Lung (tissue), 17 donors: ENCODE measurements at places on chromosomes 5 and 9. TPM values are rescaled to one million over a fixed set of nuclear protein-coding genes. Genes with fewer than 3 reads are reported as not detected.

DNA sequence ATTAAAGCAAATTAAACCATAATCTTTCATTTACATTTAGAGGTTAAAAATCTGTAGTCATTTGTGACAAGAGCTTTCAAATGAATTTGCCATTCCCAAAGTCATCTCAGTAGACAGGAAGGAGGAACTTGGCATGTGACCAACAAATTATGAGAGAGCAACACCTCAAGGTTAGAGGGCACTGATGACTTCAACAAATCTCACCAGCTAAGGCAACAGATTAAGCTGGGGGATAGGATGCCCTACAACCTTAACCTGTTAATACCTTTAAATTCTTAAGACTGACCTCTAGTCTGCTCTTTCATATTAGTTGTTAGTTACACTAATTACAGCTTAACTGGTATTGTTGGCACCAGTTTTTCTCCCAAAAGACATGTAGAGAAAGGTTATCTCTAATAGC is 18.4 kb downstream of the POU5F2 start:
- peak; percentile 84 for DNase-seq
- H3K4me3 ChIP-seq, result no peak overlapping the region
- H3K27me3 ChIP-seq, result no peaks in the 10 kb centered on the region

- no peaks in the 10 kb centered on the region for H3K27me3 ChIP-seq
- H3K36me3 ChIP-seq, result no peaks in the 10 kb centered on the region
- DNase-seq, result no peak
- H3K27ac ChIP-seq, result no peak overlapping the region
- H3K4me1 ChIP-seq, result no peaks in the 10 kb centered on the region
- H3K4me3 ChIP-seq, result no peak overlapping the region
Measured at GRCh38 chr9:138046641-138047301, 169.2 kb downstream of the CACNA1B start.

- H3K27ac ChIP-seq, result peak overlapping the region; percentile 98
- peaks cover 6% of the 10 kb centered on the region for H3K4me1 ChIP-seq
- peaks cover 9% of the 10 kb centered on the region for H3K36me3 ChIP-seq
- peak; percentile 89 for DNase-seq
Measured at GRCh38 chr5:56816546-56817081, 1.3 kb downstream of the MAP3K1 start.

- no peaks in the 10 kb centered on the region for H3K36me3 ChIP-seq
- no peak for DNase-seq
- H3K27me3 ChIP-seq, result no peaks in the 10 kb centered on the region
- no peaks in the 10 kb centered on the region for H3K4me1 ChIP-seq
- no peak overlapping the region for H3K4me3 ChIP-seq
- H3K27ac ChIP-seq, result no peak overlapping the region
Measured at GRCh38 chr5:88707216-88707965, 175.6 kb downstream of the MEF2C start.

- no peaks in the 10 kb centered on the region for H3K36me3 ChIP-seq
- no peaks in the 10 kb centered on the region for H3K4me1 ChIP-seq
- H3K27ac ChIP-seq, result peak overlapping the region; percentile 52
- H3K4me3 ChIP-seq, result no peak overlapping the region
Measured at GRCh38 chr5:401146-402034, 41.6 kb upstream of the EXOC3 start.

DNA sequence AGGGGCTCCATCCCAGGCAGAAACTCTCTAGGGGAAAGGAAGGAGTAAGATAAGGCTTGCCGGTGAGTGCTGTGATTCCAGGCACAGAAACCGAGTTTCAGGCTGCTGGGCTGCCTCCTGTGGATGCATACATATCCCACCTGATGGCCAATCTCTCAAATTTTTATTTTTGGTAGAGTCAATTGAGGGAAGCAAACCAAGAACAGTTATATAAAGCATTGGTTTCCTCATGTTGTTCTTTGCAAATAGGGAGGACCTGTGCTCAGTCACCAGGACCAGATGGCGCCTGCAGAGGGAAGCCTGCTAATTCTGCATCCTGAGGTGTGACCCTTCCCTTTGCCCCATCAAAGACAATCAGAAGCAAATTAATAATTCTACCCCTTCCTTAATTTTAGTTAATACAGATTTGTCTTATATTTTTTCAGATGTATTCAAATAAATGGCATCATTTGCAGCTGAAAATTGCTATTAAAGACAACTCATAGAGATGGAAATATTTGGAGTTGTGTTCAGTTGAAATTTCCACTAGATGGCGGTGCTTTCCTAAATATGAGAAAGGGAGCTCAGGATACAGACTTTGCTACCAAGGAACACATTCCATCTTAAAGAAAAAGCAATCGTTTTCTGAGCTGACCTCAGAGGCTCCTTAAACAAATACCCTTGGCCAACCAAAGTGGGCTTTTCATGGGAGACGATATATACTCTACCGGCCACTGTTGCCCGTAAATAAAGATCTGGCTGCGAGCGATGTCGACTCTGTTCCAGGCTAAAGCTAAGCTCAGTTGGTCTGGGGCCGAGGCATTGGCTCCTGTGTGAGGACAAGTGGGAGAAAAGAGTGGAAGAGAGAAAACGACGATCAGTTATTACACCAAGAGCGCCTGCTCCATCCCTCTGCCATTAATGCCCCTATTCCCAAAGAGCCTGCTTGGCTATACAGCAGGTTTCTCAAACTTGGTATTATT is 225.7 kb upstream of the KLF9 start:
- H3K27ac ChIP-seq, result no peak overlapping the region
- no peak overlapping the region for H3K4me3 ChIP-seq
- no peaks in the 10 kb centered on the region for H3K36me3 ChIP-seq
- DNase-seq, result peak; percentile 78
- H3K4me1 ChIP-seq, result no peaks in the 10 kb centered on the region
- no peaks in the 10 kb centered on the region for H3K27me3 ChIP-seq

DNA sequence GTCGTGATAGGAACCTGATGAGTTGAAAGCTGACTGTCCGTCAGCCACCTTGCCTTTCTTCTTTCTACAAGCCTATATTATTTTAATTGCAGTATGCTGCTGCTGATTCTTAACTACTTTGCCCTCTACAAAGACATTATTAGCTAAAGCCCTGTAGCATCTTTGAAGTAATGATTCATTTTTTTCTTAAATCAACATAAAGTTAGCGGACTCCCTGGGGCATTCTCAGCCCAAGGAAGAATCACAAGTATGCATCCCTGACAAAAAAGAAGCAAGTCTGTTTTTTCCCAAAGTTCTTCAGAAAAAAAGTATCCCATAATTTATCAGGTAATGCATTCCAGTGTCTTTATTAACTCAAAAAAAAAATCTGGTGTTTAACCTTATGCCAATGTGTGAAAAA is 69.5 kb upstream of the TAS2R1 start:
- no peak overlapping the region for H3K27ac ChIP-seq
- H3K4me3 ChIP-seq, result no peak overlapping the region
- DNase-seq, result no peak
- H3K36me3 ChIP-seq, result no peaks in the 10 kb centered on the region
- H3K27me3 ChIP-seq, result no peaks in the 10 kb centered on the region
- no peaks in the 10 kb centered on the region for H3K4me1 ChIP-seq

- no peaks in the 10 kb centered on the region for H3K36me3 ChIP-seq
- no peak overlapping the region for H3K4me3 ChIP-seq
- no peak overlapping the region for H3K27ac ChIP-seq
- H3K27me3 ChIP-seq, result no peaks in the 10 kb centered on the region
- H3K4me1 ChIP-seq, result peaks cover 6% of the 10 kb centered on the region
- no peak for DNase-seq
Measured at GRCh38 chr5:124111886-124112285, 599.9 kb downstream of the CSNK1G3 start.

Gene IL5
- not detected for total RNA-seq

Gene BASP1
- 23.7 TPM for total RNA-seq

Gene ARL14EPL
- not detected for total RNA-seq

Gene SPINK1
- total RNA-seq, result 4.0 TPM
